Osteoblast (primary cell): ENCODE measurements at places on chromosomes 16 and 17. TPM values are rescaled to one million over a fixed set of nuclear protein-coding genes. Genes with fewer than 3 reads are reported as not detected.

DNA sequence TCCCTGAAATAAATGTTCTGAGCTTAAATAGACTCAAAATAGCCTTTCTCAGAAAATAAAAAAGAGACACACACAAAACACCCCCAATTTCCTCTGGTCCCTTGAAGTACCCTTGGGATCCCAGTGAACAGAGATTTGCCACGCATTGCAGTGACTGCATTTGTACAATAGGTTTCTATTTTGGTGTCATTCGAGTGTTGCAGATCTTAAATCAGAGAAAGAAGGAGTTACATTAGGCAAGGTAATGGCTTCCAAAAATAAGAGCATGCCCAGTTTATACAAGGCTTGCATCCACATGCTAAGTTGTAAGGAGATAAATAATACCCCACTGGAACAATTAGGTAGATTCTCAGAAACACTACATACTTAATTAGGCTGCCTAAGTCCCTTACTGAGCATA is 2.2 kb downstream of the TOX3 start:
- no peak for DNase-seq

DNA sequence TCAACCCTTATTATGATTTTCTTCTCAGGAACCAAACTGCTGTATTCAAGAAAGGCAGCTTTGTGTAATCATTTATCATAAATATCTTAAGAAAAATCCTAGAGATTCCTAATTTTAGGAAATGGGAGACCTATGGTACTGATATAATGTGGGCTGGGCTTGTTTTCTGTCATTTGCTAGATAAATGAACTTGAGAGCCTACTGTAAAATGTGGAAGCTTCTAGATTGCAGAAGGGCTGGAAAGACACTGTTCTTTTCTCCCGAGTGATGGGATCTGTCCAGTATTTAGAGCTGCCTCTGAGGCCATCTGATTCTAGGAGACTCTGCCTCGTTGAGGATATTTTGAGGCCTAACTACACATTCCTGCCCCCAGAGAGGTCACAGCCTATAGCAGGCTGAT is 19.9 kb upstream of the STH start:
- peak; percentile 58 for DNase-seq

- peak; percentile 45 for DNase-seq
Observed at GRCh38 chr17:39486242-39486641, 25.0 kb downstream of the CDK12 start.

DNA sequence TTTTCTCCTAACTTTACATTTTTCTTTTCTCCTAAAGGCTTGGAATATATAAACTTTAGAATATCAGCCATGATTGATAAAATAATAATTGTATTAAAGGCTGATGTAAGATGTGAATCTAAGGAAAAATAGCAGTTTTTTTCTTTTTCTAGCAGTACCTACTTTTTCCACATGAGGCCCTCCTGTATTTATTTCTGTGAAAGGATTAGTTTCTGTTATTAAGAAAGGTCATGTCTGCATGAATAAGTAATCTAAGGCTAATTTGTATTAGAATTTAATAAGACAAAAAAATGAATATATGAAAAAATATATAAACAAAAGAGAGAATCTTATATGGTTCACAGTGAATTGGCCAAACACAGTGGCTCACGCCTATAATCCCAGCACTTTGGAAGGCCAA is 85.3 kb downstream of the STXBP4 start:
- no peak for DNase-seq

GRCh38 chr17:46027048-46027975 is 28.3 kb downstream of the STH start:
- no peak for DNase-seq

- DNase-seq: peak; percentile 42
Observed at GRCh38 chr17:31497994-31498826, 106.7 kb downstream of the RAB11FIP4 start.

- peak; percentile 4 for DNase-seq
Observed at GRCh38 chr16:20744922-20745440, 3.4 kb upstream of the THUMPD1 start.

DNA sequence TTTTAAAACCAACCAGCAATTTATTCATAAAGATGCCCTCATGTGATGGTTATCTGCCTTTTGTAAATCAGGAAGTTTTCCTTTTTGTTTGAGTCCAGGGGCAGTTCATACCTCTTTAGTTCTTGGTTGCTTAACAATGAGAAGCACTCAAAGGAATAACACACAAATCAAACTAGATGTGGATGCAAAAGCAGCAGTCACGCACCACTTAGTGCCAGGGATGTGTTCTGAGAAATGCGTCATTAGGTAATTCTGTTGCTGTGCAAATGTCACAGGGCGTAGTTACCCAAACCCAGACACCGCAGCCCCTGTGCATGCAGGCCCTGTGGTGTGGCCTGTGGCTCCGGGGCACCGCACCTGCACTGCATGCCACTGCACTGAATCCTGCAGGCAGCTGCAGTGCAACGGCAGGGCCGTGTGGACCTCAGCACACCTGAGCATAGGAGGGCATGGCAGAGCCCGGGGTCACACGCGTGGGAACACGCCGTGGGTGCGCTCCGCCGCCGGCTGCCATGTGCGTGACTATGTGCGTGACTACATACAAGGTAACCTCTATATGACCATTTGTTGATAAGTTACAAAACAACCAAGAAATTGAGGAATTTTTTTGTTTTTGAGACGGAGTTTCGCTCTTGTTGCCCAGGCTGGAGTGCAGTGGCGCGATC is 39.6 kb downstream of the PKD1 start:
- peak; percentile 91 for DNase-seq

DNA sequence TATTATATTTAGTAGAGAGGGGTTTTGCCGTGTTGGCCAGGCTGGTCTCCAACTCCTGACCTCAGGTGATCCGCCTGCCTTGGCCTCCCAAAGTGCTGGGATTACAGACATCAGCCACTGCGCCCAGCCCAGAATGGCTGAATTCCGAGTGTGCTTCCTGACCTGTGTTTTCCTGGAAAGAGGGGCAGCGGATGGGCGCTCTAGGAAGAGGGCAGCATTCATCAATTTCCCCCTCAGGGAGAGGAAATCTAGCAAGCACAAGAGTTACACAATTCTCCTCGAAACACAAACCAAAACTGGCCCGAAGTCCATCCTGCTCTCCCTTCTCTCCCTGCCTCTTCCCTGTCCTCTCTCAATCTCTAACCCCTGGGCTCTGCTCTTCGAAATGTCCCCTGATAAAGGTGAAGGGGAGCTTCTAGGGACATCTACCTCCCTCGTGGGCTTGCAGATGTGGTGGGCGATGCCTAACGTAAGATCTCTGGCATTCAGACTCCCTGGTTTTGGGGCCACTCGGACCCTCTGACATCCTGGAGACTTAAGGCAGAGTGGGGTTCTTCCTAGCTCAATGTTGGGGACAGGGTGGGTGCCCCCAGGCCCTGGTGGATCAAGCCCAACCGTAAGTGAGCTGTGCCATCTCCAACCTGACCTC is 1.0 kb downstream of the IL27 start:
- DNase-seq: peak; percentile 44

GRCh38 chr16:79826732-79827475 is 226.4 kb upstream of the MAF start:
- DNase-seq: no peak

DNA sequence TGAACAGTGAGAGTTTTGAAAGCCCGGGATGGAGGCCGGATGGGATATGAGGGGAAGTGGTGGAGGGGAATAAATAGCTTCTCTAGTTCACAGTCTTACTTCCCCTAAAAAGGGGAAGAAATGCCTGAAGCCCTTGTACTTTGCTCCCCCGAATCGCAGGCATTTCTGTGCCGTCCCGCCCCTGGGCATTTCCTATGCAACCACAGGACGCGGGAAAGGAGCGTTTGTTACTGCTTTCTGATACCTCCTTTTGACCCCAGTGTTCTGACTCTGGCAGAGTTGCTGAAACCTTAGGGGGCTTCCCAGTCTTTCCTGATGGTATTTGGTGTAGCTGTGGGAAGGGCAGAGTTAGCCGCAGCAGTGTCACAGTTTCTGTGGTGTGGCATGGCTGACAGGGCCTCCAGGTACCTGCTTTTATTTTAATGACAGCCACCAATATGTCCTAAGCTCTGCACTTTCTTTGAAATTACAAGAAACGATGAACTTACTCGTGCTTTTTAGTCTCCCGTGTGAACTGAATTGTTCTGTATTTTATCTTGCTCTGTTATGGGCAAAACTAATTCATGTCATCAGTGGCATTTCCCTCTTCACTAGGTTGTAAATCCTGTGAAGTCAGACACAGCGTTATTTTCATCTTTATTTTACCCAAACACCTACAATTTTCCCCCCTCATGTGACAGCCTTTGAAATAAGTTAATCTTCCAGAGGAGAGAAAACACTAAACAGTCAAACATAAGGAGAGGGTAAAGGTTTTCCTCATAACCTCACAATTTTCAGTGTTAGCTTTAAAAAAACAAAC is 27.1 kb downstream of the USP10 start:
- no peak for DNase-seq

- DNase-seq: peak; percentile 91
Observed at GRCh38 chr17:4444782-4445473, 11.2 kb downstream of the SPNS3 start.

DNA sequence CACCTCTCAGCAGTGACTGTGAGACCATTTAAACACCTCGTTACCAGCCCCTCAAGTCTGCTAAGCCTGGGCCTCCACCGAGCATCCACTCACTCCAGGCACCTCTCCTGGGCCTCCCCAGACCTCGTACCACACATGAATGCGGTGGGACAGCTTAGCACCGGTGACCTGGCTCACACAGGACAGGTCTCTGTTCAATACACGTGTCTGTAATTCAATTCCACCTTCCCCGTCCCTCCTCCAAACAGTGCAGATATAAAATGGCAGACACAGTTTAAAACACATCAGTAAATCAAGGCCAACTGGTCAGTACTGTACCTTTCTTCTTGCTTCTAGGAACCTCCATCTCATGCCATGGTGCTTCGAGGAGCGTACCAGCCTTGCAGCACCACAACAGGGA is 73.9 kb downstream of the ZNF778 start:
- no peak for DNase-seq

DNA sequence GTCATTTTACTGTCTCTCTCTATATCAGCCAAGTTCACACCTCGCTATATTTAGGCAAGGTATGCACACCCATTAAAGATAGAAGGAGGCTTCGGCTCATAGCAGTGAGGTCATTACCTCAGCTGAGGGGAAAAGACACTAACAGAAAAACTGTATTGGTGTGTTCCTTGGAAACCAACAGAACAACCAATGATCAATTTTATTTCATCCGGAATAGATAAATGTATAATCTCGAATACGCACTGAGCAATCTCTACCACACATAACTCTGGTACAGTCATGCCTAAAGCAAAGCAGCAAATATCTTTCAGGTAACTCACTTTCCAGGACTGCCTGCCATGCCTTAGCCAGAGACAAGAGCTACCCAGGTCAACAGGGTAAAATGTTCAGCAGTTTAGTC is 109.9 kb upstream of the CORO6 start:
- DNase-seq: no peak

GRCh38 chr16:28193530-28194423 is 18.0 kb downstream of the XPO6 start:
- no peak for DNase-seq

GRCh38 chr17:48002266-48002915 is 31.5 kb downstream of the CDK5RAP3 start:
- peak; percentile 92 for DNase-seq

- DNase-seq: no peak
Observed at GRCh38 chr16:22357635-22357971, 16.8 kb downstream of the CDR2 start.

- peak; percentile 98 for DNase-seq
Observed at GRCh38 chr17:8079291-8080207, 8.0 kb downstream of the ALOX12B start.

DNA sequence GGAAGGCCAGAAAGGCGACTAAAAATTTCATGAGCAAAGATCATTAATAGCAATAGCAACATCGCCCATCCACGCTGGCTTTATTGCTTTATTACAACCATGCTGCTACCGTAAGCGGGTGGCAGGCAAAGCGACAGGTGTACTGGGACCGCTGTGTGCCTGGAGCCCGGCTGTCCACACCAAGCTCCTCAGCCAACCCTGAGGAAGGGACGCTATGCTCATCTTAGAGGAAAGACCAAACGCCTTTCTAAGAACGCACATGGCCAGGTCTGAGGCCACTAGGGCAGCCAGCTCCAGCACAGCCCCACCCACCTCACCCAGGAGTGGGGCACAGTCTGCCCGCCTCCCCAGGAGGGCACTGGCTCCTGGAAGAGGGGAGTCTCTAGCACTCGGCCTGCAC is 28.0 kb downstream of the PEMT start:
- no peak for DNase-seq

GRCh38 chr16:75197522-75198134 is 9.3 kb downstream of the CTRB2 start:
- DNase-seq: peak; percentile 43

- DNase-seq: peak; percentile 66
Observed at GRCh38 chr16:89341697-89342694, 124.5 kb downstream of the ZNF778 start.

- DNase-seq: no peak
Observed at GRCh38 chr17:69872675-69873262, 202.3 kb upstream of the KCNJ16 start.

DNA sequence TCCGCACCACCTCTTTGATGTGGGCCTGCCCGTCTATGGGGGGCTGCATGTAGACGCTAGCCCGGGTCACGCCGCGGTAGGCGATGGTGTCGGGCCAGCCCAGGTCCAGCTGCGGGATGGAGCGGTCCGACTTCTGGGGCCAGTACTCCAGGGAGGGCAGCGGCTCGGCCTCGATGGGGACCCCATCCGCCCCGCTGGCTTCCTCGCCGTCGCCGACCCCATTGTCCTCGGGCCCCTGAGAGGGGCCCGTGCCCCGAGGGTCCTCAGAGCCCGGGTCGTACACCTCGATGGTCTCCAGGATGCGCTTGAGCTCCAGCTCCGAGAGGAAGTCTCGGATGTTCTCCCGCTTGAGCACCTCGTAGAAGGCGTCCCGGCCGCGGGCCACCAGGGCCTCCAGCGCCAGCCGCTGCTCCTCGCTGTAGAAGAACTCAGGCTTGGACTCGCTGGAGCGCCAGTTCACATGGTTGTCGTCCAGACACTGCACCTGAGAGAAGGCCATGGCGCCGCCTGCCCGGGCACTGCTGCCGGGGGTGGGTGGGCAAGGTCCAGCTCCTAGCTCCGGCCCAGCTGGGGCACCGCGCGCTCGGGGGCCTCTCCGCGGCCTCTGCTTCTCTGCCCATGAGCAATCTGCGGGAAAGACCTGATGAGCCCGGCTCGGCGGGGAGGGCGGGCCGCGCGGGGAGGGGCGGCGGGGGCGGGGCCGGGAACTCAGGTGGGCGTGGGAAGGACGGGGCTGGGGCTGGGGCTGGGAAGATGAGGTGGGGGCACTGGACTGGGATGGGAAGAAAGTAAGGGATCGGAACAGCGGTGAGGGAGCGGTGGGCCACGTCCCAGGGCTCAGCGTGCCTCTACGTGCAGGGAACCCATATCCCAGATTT is 782 bp downstream of the FAM83G start:
- peak; percentile 93 for DNase-seq

DNA sequence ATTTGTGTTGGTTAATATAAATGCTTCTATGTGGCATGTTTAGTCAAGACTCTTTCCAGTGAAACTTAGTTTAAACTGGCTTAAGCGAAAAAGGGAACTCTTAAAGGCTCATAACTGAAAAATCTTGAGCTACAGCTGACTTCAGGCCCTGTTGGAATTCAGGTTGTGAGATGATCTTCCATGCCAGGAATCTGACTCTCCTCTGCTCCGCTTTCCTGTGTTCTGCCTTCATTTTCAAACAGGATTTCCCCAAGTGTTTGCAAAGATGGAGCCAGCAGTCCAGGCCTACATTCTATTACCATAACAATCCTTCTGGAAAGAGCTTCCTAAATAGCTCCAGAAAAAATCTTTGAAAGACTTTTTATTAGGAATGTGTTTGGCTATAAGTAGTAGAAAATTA is 134.9 kb downstream of the NLK start:
- DNase-seq: no peak

TP53TG3D gene
- total RNA-seq: 0.29 TPM in 1 of 2 replicates, not detected in the other

SCIMP gene
- total RNA-seq: not detected in 2 replicates

PCGF2 gene
- total RNA-seq: 3.3 and 5.0 TPM in 2 replicates

HOXB2 gene
- 2.1 and 3.3 TPM in 2 replicates for total RNA-seq

KRT20 gene
- total RNA-seq: not detected in 2 replicates

PRAC2 gene
- total RNA-seq: not detected in 2 replicates

CCL8 gene
- total RNA-seq: 0.36 TPM in 1 of 2 replicates, not detected in the other
